ENCODE measurements at places on chromosomes 12 and 14.

- DNase-seq = peak; percentile 22
Observed at GRCh38 chr14:34302654-34303053, 159.4 kb downstream of the SPTSSA start.

DNA sequence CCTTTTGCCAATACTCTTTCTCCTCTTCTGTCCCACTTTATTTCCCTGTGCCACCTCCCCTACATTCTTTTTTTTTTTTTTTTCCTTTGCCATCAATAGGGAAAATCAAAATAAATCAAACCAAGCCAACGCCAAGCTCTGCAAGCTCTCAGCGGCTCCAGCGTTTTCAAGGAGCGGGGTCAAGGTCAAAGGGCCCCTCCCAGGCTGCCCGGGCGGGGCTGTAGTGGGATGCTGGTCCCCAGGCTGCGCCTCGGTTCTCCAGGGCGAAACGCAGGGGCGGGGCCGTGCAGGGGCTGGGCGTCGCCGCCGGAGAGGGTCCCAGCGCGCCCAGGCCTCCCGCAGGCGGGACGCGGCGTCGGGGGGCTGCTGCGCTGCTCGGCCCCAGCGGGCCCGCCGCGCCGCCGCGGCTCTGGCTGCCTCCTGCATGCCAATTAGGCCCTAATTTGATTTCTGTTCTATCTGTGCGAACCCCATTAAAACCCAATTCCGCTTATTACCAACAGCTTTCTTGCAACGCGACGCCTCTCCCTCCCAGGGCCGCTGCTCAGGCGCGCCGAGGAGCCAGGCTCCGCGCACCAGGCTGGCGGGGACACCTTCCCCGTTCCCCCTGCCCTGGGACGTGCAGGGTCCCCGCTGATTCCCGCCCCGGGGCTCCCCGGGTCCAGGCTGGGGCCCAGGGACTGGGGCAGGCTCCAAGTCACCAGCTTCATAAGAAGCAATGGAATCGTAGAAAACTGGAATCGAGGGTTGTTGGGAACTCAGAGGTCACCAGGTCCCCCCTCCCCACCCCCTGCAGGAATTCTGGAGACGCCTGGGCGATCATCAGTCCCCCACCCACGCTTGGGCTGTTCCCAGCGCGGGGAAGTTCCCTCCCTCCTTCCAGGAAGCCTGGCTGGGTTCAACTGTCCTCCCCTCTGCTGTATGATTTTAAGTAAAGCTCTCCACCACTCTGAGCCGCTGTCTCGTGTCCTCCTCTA lies 50.7 kb upstream of the MAP1LC3B2 start:
- peak; percentile 26 for DNase-seq

DNA sequence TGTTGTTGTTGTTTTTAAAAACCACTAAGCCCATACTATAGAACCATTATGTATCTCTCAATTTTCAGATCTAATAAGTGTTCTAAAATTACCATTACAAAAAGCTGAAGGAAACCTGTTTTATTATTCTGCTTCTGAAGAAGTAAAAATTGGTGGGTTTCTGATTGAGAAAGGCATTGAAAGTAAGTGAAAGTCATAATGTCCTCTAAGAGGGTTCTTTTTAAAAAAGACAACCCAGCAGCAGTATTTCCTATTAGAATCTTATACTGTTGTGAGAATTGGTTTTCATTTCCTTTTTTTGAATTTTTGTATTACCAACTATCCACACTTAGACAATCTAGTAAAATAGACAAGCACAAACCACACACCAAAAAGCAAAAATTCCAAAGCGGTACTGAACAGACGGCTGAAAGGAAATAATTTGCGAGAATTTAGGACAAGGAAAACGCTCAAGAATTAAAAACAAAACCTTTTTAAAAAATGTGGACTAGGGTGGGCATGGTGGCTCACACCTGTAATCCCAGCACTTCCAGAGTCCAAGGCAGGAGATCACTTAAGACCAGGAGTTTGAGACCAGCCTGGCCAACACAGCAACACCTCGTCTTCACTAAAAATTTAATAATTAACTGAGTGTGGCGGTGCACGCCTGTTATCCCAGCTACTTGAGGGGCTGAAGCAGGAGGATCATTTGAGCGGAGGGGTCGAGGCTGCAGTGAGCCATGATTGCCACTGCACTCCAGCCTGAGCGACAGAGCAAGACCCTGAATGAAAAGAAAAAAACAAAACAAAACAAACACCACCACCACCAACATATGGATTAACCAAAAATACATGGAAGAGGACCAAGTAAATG lies 66.7 kb upstream of the AP4S1 start:
- no peak for DNase-seq

GRCh38 chr12:124481257-124481750 lies 86.1 kb downstream of the NCOR2 start:
- no peak for DNase-seq

Measured in cerebellar cortex (tissue), 1 donor.